ENCODE measurements at places on chromosomes 5 and 9.

- no peak for DNase-seq
Measured at GRCh38 chr5:142006363-142007236, 6.2 kb downstream of the GNPDA1 start.

DNA sequence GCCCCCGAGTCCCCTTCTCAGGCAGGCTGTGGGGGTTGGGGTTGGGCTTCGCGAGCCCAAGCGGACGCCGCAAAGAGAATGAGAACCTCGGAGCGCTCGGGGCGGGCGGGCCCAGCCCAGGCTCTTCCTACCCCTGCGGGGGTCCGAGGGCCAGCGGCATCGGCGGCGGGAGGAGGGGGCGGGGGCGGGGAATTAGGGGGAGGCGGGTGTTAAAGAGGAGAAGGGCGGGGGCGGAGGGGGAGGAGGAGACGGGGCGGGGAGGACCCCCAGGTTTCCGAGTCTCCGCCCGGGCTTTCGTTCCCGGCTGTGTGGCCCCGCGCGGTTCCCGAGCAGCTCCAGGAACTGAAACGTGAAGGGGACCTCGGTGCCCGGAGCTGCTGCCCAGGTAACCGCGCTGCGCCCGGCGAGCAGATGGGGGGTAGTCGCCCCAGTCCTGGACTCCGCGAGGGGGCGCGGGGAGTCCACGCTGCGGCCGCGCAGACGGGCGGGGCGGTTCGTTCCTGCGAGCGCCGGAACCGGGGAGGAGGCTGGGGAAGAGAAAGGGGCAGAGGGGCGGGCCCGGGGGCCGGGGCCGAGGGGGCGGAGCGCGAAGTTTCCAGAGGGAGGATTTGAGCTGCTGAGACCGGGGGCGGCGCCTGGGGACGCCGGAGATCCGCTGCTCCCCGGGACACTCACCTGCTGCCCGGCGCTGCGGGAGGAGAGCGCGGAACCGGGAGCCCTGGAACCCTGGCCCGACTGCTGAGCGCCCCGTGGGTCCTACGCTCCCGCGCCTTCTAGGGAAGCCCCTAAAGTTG is 38.4 kb upstream of the PLEKHG4B start:
- DNase-seq: no peak

GRCh38 chr5:111993242-111993641 is 236.2 kb upstream of the NREP start:
- no peak for DNase-seq

GRCh38 chr9:131800843-131801242 is 61.0 kb upstream of the RAPGEF1 start:
- no peak for DNase-seq

DNA sequence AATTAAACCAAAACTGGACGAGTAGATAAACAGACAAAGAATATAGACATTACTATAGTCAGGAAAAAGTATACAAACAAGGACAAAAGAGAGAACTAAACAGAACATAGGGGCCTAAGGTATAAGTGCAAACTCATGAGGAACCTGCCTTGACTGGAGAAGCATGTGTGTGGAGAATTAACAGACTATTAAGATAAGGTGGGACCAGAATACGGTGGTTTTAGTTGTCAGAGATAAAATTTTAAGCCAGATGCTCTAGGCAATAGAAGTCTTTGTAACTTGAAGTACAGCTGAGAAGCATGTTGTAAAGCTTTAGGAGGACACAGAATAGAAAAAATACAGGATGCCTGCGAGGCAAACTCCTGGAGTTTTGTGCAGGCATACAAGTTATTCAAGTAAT is 707.1 kb downstream of the PTPRD start:
- DNase-seq: no peak

DNA sequence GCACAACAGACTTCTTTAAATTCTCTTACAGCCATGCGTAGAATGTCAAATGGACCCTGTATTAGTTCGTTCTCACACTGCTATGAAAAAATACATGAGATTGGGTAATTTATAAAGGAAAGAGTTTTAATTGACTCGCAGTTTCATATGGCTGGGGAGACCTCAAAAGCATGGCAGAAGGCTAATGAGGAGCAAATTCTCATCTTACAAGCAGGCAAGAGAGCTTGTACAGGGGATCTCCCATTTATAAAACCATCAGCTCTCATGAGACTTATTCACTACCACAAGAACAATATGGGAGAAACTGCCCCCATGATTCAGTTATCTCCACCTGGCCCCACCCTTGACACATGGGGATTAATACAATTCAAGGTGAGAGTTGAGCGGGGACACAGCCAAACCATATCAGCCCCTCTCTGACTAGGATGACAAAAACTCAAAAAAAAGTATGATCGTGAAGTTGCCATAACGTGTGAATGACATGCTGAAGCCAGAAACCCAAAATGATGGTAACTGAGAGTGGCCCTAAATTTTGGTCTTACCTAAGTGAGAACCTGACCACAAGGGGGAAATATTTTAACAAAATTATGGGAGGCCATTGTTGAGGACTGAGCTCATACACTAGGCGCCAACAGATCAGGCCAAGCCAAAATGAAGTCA is 17.5 kb upstream of the TEX10 start:
- DNase-seq: no peak

GRCh38 chr9:98607152-98607551 is 101.6 kb downstream of the GABBR2 start:
- DNase-seq: no peak

GRCh38 chr9:91516081-91516480 is 92.4 kb upstream of the NFIL3 start:
- DNase-seq: no peak

- DNase-seq: no peak
Measured at GRCh38 chr5:10695055-10695649, 65.9 kb downstream of the DAP start.

GRCh38 chr9:91422758-91423711 is 597 bp downstream of the NFIL3 start:
- peak; percentile 53 for DNase-seq

DNA sequence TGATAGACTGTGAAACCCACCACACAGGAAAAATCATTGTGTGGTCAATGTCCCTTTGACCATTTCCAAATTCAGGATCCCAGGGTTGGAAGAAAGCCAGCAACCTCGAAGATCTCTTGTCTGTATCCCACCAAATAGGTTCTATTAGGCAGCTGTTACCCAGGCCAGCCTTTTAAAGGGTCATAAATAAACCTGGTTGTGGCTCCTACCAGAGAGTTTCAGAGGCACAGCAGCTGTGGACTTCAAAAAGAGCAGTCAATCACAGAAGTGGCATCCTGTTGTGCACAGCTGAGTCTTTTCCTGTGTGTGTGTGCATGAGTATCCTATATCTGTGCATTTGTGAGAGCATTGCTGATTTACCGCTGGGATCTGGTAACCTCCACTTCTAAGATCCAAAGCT is 23.7 kb upstream of the OR2S2 start:
- no peak for DNase-seq

GRCh38 chr9:7756088-7756487 is 43.5 kb downstream of the DMAC1 start:
- DNase-seq: no peak

GRCh38 chr9:91429501-91429900 is 5.9 kb upstream of the NFIL3 start:
- DNase-seq: no peak

DNA sequence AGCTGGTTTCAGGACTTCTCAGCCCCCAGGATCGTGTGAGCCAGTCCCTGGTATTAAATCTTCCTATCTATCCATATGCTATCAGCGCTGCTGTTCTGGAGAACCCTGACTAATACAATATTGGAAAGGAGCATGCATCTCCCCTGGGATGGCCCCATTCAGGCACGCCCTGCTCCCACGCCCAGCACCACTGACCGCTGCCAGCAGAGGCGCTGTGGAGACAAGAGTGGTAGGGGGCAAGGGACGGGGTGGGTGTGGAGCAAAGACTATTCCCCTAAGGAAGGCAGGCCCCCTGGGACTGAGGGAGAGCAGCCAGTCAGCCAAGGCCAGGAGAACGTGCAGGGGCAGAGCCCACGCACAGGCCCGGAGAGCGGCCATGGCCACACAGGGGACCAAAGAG is 116.0 kb downstream of the VAV2 start:
- DNase-seq: no peak

DNA sequence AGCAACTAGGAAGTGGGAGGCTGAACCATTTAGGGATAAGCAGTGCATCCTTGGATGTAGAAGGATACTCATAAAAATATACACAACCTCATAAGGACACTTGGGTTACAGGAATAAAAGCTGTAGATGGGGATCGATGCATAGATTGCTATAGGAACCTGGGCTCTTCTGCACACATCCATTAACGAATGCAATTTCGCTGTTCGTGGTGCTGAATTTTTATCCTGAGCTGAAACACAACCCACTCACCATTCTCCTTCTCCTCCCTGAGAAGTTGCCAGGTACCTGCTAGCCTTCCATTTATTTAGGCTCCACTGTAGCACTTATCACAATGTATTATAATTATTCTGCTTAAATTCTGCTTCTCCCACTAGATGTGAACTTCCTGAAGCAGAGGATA is 320.6 kb upstream of the BRINP1 start:
- no peak for DNase-seq

- DNase-seq: no peak
Measured at GRCh38 chr9:97640325-97640724, 6.7 kb downstream of the NCBP1 start.

DNA sequence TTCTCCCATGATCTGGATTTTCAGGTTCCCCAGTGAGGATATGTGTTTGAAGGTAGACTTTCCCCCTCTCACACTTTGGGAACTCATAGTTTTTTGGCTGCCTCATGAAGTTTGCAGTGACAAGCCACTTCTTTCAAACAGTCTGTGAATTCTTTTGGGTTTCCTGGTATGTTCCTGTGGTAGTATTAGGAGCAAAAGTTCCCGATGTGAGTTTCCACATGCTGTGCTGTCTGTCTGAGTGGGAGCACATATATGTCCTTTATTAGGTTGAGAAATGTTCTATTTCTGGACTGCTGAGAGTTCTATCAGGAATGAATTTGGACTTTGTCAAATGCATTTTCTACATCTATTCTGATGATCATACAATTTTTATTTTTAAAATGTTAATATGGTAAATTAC is 273.2 kb upstream of the TARS1 start:
- no peak for DNase-seq

- DNase-seq: no peak
Measured at GRCh38 chr9:22449719-22450118, 3.1 kb downstream of the DMRTA1 start.

GRCh38 chr5:168801567-168801966 is 222.4 kb upstream of the PANK3 start:
- no peak for DNase-seq

GRCh38 chr9:94692601-94693000 is 33.9 kb upstream of the AOPEP start:
- no peak for DNase-seq

DNA sequence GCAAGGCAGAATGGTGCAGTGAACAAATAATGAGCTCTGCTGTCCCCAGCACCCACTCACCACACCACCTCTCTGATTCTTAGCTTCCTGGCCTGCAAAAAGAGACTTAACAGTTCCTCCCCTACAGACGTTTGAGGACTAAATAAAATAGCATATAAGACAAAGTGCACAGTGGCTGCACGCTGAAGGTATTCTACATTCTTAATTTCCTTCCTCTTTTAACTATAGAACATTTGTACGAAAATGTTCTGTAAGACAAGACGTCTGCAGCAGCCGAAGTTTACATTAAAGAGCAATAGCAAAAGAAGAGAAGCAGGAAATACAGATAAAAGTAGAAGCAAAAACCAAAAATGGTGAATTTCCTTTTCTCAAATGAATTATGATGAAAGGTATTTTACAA is 15.7 kb downstream of the FBN2 start:
- no peak for DNase-seq

GRCh38 chr5:134171972-134172371 is 4.8 kb downstream of the SKP1 start:
- no peak for DNase-seq

DNA sequence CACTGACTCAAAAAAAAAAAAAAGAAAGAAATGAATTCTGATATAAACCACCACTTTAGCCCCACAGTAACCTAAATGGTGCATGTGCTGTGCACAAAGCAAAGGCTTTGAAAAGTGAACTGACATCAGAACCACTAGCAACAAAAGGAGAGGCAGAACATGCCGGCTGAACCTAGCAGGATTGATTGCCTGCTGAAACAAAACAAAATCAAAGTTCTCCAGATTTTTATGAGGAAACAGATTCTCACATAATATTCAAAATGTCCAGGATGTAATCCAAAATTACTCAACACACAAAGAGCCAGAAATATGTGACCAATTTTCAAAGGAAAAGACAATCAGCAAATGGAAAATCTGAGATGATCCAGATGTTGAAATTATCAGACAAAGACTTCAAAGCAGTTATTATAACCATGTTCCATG is 37.9 kb downstream of the UBTD2 start:
- no peak for DNase-seq

DNA sequence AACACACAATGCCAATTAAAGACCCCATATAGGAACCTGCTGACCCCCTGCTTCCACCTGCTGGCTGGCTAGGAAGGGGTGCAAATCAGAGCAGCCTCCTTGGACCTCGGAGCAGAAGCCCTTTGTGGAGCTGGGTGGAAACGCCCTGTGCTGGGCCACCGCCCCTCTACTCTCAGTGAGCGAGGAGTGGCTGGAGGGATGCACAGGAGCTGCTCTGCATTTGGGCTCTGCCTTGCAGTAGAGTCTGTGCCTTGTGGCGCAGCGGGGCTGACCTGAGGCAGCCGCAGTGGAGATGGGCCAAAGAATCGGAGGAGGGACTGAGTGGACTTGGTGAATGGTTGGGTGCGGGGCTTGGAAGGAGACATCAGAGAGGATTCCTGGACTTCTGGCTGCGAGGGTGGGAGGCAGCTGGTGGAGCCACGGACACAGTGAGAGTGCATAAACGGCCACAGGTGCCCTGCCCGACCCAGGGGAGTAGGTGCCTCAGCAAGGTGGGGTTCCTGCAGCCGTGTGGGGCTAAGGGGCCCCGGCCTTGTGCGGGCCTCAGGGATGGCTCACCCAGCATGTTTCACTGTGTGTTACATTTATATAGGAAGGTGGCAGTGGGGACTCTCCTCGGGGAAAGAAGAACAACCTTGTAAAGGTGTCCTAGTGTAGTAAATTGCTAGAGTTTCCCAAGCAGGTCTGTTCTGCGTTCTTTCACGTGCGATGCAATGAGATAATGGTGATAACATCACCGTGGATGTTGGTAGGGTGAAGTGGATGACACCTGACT is 14.1 kb upstream of the IRX4 start:
- peak; percentile 18 for DNase-seq

DNA sequence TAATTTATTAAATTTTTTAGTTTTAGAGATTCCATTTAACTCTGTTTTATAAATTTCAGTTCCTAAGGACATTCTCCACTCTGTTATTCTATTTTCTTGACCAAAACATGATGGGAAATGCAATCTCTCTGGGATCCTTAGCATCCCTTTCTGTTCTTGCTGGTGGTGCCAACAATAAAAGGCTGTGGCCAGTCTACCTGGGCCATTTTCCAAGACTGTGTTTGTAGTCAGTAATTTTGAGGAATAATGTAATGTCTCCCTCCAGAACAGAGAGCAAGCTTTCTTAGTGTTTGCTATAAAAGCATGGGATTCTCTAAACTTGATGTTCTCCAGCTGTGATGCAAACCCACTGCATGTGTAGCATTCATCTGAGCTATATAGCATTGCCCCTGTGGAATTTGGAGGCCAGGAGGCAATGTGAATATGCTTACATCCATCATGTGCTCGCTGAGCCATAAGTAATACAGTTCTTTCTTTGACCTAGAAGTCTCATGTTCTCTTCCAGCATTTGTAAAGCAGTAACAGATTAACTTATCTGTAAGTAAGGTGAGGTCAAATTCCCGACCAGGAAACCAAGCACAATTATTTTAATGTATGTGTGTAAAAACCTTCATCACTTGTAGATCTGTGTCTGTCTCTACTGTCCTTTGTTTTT is 211.5 kb upstream of the TAS2R1 start:
- no peak for DNase-seq

Measured in CD8-positive, alpha-beta memory T cell (primary cell).